ENCODE measurements at places on chromosomes 5 and 9.

- DNase-seq = no peak
Observed at GRCh38 chr9:105027084-105027483, 99.1 kb upstream of the ABCA1 start.

DNA sequence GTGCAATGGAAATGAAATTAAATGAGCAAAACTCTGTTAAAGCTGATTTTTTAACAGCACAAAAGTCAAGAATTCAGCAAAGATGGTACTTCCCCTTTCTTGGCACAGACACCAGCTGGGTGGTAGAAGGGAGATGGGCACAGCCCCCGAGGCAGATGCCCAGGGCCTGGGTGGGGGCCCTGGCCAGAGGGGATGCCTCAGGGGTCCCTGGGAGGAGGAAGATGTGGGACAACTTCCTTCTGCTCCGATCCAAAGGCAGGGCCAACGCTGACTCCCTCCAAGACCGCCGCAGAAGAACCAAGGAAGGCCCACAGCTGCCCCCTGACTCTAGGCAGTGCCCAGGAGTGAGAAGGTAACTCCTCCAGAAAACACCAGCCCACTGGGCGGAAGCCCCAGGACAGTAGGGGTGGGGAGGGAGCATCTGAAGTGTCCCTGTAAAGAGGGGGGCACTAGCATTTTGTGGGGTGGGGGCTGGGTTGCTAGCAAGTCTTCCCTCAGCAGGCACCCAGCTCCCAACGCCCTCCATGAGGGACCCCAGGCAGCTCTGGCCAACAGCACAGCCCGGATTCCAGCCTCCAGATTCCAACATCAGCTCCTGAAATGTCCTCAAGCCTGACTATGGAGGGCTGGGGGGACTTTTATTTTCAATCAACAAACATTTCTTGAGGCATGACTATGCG is 4.9 kb downstream of the NACC2 start:
- no peak for DNase-seq

DNA sequence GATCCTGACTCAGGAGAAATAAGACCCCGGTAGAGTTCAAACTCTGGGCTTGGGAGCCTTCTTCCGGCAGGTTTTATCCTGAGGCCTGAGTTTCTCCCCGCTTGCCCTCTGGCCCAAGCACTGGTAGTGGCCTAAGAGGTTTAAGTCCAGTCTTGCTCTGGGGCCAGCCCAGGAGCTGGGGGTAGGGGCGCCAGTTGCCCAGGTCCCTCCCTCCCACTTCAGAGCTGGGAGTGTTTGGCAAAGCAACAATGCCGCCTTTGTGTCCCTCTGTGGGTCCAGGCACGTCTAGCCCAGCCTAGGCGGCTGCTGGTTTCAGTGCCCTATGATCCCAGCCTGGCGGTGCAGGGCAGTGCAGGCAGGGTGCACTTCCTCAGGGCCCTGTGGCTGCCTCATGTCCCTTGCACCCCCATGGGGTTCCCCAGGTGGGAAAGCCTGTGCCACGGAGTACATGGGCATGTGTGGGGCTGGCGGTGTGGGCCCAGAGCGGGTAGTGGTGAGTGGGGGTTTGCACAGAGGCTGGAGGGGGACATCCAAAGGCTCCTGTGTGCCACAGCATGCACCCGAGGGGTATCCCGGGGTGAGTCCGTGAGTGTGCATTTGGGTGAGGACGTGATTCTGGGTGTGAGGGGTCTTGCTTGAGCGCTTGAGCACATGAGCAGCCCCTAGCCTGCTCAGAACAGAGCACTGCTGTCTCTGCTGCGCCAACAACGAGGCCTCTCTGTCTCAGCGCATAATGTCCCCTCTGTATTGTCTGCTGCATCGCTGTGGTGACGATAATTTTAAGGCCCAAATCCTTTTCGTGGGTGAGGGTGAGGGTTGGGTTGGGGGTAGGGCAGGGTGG is 61.7 kb upstream of the PSD2 start:
- no peak for DNase-seq

DNA sequence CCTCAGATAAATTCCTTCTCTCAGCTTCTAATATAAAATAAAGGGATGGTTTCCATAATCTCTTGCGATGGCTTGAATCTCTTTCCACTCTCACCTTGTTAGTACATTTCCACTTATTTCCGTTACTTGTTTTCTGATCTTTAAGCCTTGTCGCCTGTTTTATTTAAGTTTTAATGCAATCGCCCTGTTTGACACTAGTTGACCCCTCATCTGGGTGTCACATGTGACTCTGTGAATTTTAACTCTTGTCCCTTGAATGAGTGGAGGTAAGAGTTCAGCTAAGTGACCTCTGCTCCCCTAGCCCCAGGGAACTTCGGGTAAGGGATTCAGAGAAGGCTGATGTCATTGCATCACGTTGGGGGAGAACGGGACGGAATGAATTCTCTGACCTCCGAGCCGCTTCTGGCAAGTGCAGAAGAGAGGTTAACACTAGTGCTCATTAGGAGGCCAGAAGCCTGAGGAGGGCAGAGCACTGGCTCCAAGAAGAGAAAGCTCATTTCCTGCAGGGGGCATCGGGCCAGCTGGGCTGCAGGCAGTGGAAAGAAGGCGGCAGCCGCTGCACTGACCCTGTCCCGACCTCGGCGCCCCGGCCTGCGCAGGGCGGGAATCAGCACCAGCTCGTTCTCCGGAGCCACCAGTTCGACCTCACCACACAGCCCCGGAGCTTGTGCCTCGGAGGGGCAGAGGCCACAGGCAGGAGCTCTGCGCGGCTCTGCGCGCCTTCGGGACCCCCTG is 569 bp downstream of the HINT2 start:
- DNase-seq = peak; percentile 12

- DNase-seq = no peak
Observed at GRCh38 chr9:98504298-98505282, 204.1 kb downstream of the GABBR2 start.

DNA sequence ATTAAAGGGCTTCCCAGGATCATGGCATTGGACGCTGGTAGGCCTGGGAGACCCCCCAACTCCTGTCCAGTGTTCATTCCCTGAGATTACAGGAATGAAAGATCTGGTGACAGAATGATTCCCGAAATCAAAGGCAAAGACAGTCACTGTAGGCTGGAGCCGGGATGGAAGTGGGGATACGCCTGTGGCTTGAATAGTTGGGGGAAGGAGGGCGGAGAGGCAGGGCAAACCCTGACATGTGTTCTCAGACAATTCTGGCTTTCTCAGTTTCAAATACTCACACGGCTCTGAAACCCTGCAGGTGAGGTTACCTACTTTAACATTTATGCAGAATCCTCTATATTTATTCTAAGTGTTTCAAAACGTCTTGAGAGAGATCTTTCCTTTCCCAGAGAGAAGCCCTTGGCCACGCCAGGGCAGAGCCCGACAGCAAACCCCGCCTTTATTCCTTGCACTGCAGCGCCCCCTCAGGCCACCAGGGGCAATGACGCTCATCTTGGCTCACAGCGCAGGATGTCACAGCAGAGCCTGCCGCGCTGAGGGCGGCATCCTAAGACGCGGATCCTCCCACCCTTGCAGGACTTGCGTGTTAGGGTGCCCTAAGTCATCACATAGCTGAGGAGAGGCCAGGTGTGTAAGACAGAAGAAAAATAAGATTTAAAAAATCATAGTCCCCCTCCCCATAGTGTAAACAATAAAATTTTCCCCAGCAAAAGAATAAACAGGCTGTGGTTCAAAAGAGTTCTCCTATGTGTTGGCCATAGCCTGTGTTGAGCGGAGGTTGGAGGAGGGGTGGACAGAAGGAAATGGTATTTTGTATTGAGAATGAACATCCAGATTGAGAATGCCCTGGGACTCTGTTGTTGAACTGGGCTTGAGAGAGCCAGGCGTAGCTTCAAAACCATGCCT is 284.5 kb downstream of the NTRK2 start:
- peak; percentile 25 for DNase-seq

All from SHP77 (cell line).